ENCODE measurements at places on chromosomes 6 and 20.

DNA sequence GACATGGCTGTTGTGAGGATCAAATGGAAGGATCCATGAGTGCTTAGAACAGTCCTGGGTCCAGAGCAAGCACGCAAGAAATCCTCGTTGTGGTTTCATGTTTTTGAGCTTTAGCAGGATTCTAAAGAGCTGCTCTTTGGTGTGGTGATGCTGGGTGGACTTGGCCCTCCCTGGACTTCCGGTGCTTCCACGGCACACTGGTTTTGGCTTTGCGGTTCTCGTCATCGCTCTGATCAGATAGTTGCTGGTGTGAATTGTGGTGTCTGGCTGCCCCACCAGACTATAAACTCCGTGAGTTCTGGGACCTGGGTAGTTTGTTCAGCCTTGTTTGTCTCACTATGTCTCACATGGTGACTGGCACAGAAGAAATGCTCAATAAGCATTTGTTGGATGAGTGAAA is 3.3 kb downstream of the HNF4A start:
- DNase-seq = no peak

DNA sequence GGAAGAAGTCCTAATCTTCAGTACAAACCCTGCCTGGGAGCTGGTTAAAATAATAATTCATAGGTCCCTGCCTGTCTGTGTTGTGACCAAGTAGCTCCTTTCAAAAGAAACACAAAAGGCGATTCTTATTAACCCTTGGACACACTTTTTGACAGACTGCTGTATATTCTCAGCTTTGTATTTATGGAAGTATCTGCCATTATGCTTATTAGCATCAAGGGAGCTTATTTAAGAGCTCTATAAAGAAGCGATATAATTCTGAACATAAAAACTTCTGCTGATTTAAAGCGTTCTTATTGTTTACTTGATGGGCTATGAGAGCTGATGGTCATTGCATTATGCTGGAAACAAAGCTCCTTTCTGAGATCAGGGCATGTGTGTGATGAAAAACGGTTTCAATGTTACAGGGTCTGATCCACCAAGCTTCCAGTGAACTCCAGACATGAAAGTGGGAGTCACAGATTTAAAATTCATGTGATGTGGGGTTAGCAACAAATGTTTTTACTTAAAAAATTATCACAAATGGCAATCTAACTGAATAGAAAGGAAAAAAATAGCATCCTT is 181.8 kb upstream of the PDE10A start:
- no peak for DNase-seq

DNA sequence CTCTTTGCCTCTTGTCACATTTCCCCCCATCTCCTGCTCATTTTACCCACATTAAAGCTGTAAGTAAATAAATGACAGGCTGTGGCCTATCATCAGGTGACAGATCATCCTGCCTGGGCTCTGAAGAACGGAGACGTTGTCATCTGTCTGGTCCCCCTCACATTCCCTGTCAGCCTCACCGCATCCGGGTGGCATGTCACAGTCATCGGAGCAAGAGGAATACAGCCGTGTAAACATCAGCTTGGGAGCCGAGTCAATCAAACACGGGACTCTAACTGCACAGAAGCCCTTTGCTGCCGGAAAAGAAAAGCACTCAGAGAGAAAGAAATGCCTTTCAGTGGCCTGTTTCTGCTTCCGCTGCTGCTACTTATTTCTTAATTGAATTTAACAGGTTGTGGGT is 371.9 kb upstream of the ID4 start:
- no peak for DNase-seq

DNA sequence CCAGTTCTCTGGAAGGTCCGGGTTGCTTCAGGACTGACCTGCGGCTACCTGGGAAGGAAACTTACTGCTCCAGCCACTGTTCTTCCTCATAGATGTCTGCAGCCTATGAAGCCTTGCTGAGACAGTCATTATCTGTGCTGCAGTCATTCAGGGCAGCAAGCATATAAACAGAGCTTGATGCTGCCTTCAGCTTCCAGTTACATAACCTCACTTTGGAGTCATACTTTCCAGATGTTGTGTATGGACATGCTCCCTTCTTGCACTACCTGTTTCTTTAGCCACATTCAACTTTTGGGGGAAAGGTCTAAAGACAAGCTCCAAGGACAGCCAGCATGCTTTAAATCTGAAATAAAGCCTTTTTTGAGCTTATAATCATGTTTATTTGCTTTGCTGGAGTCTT is 98.1 kb downstream of the SLC24A3 start:
- no peak for DNase-seq

DNA sequence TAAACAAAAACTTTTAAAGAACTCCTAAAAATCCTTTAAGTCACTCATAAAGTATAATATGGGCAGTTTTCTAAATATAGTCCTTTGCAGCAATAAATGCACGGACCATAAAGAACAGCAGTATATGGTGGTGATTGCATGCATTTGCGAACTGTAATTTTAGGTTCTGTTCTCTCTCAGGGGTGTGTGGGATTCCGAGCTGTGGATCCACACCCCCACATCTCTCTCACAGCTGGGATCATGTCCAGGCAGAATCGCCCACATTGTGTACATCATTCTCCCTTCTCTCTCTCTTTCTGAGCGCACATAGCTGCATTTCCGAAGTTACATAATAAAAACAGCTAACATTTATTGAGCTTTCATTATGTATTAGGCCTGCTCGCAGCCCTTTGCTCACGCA is 28.6 kb downstream of the SLC52A3 start:
- DNase-seq = no peak

- DNase-seq = no peak
Observed at GRCh38 chr20:37727957-37728634, 34.3 kb downstream of the CTNNBL1 start.

GRCh38 chr6:56767892-56768531 is 125.3 kb upstream of the DST start:
- no peak for DNase-seq

- no peak for DNase-seq
Observed at GRCh38 chr20:62045529-62046285, 20.0 kb downstream of the TAF4 start.

DNA sequence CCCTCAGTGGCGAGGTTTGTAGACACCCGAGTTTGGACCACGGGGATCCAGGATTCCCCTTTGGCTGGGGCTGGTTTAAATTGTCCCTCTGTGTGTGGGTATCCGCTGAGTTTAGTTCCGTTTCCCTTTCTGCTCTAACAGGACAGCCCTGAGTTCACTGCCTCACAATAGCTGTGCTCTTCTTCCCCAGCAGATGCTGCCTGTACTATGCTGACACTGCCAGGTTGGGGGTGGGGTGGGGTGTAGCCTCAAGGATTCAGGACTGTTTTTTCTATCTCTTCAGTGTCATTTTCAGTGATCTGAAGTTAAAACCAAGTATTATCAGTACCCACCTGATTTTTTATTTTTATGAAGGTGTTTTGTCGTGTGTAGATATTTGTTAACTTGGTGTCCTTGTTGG is 655.0 kb downstream of the COL12A1 start:
- no peak for DNase-seq

GRCh38 chr6:35687658-35688604 is 784 bp downstream of the FKBP5 start:
- DNase-seq = peak; percentile 55

GRCh38 chr6:44004136-44004535 is 123.1 kb downstream of the MRPL14 start:
- DNase-seq = no peak

DNA sequence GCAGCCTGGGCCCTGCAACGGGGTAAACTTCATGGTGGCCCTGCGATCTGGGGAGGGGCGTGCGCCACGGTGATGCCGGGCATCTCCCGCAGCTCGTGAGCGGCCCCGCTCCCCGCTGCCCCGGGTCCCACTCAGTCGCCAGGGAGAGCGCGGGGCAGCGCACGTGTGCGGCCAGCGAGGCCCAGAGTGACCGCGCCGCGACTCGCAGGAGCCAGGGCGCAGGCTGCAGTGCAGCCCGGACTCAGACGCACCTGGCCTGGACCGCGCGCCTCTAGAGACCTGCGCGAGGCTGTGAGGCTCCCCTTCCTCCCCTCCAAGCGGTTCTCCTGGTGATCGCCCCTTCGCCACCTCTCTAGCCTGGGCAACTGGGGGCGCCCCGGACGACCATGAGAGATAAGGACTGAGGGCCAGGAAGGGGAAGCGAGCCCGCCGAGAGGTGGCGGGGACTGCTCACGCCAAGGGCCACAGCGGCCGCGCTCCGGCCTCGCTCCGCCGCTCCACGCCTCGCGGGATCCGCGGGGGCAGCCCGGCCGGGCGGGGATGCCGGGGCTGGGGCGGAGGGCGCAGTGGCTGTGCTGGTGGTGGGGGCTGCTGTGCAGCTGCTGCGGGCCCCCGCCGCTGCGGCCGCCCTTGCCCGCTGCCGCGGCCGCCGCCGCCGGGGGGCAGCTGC is 652 bp downstream of the BMP6 start:
- DNase-seq = no peak

GRCh38 chr6:25218346-25218745 is 60.8 kb upstream of the CARMIL1 start:
- DNase-seq = no peak

- no peak for DNase-seq
Observed at GRCh38 chr6:64074981-64075380, 439.4 kb downstream of the PHF3 start.

DNA sequence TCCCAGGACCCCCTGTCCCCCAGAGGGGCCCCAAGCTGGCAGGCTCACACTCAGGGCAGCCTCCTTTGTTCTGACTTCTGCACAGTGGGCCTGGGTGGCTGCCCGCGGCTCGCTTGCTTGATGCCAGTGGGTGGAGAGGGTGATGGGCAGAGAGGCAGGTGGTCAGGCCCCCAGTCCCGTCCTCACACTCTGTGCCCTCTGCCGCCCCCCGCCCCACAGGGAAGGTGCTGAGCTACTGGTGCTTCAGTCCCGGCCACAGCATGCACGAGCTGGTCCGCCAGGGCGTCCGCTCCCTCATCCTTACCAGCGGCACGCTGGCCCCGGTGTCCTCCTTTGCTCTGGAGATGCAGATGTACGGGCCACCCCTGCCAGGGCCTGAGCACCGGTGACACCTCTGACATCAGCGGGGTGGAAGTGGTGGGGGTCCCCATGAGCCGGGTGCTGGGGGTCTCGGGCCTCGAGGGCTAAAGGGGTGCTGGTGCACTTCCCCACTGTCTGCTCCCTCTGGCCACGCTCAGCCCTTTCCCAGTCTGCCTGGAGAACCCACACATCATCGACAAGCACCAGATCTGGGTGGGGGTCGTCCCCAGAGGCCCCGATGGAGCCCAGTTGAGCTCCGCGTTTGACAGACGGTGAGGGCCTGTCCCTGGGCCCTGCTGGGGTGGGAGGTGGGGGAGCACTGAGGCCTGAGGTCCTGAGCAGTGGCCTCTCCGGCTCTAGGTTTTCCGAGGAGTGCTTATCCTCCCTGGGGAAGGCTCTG is 8.9 kb upstream of the TNFRSF6B start:
- no peak for DNase-seq

- DNase-seq = no peak
Observed at GRCh38 chr6:105001906-105002305, 45.0 kb downstream of the LIN28B start.

GRCh38 chr6:52663936-52664185 is 7.1 kb upstream of the TMEM14A start:
- DNase-seq = no peak

DNA sequence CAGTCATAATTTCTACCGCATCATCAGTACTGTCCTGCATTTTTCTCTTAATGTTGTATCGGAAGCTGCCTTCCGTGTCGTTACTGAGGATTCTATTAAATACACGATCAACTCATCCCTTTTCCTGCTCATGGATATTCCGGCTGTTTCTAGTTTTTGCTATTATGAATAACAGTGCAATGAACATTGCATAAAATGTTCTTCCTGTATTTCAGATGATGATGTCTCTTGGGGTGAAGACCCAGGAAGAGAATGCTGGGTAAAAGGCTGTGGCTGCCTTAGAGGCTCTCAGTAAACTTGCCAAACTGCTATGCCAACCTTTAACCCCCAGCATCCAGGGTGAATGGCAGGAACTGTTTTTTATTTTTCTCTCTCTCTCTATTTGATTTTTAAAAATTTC is 24.1 kb upstream of the EPB41L1 start:
- no peak for DNase-seq

- DNase-seq = no peak
Observed at GRCh38 chr6:129710450-129711270, 683 bp upstream of the ARHGAP18 start.

DNA sequence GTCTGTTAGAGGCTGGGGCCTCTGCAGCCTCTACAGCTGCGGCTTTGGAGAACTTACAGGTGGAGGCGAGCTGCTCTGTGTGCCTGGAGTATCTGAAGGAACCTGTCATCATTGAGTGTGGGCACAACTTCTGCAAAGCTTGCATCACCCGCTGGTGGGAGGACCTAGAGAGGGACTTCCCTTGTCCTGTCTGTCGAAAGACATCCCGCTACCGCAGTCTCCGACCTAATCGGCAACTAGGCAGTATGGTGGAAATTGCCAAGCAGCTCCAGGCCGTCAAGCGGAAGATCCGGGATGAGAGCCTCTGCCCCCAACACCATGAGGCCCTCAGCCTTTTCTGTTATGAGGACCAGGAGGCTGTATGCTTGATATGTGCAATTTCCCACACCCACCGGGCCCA is 2.6 kb downstream of the TRIM39 start:
- DNase-seq = no peak

GRCh38 chr20:23129266-23129665 is 43.1 kb upstream of the CD93 start:
- no peak for DNase-seq

- no peak for DNase-seq
Observed at GRCh38 chr6:143806282-143807102, 36.6 kb upstream of the LTV1 start.

DNA sequence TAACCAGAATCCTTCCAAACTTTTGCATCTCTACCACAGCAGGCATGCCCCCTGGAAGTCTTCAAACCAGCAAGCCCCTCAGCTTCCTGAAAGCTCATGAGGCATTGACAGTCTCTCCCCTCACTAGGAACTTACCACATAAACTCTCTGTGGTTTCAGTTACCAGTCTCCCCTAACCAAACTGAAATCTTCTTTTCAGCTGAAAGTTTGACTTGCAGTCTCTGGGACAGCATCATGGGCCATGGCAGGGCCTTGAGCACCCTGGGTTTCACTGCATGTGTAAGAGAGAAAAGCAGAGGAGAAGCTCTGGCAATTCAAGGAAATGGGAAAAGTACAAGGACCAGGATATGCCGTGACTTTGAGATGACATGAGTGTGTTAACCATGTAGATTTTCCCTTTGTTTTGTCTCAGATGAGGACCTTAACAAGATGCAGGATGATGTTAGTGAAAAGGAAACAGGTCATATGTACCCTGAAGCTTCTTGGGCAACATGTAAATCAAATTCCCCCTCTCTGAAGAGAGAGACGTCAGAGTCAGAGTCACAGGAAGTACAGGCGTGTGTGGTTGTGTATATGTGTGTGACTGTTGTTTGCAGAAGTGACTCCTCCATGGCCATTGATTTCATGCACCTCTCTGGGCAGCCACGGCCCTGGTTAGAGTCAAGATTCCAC is 106.3 kb downstream of the TNFRSF21 start:
- no peak for DNase-seq

- DNase-seq = no peak
Observed at GRCh38 chr6:166866839-166867637, 89.3 kb downstream of the RNASET2 start.
